Right atrium auricular region (tissue), 2 donors: ENCODE measurements at places on chromosomes 3 and 15. TPM values are rescaled to one million over a fixed set of nuclear protein-coding genes. Genes with fewer than 3 reads are reported as not detected.

SLC38A3 gene
- 7.9 TPM for total RNA-seq

DNA sequence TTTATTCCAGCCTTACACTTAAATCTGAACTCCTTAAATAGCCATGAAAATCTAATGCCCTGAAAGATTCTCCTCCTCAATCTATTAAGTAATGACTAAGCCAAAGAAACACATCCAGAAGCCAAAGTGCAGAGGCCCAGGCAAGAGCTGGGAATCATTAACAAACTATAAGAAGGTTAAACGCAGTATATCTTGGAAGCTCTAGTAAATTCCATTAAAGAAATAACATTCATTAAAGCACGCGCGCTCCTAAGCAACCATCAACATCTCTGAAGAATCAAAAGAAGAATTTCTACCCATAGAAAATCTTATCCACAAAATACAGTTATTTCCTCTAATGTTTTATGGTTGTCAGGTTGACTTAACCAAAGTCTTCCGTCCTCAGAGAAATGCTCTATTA, 29.5 kb downstream of the MB21D2 start:
- no peaks in the 10 kb centered on the region for H3K27me3 ChIP-seq
- DNase-seq: no peak
- no peaks in the 10 kb centered on the region for H3K4me1 ChIP-seq
- no peak overlapping the region for H3K4me3 ChIP-seq
- H3K36me3 ChIP-seq: no peaks in the 10 kb centered on the region
- no peak overlapping the region for H3K27ac ChIP-seq

CHL1 gene
- total RNA-seq: 66.4 TPM

SLCO3A1 gene
- 21.4 TPM for total RNA-seq

GRCh38 chr3:143203142-143203541, 83.6 kb downstream of the CHST2 start:
- no peak for DNase-seq
- no peak overlapping the region for H3K27ac ChIP-seq
- H3K36me3 ChIP-seq: no peaks in the 10 kb centered on the region
- no peaks in the 10 kb centered on the region for H3K27me3 ChIP-seq
- H3K4me1 ChIP-seq: no peaks in the 10 kb centered on the region

EAF1 gene
- 9.7 TPM for total RNA-seq

GRCh38 chr3:67335813-67336212, 318.6 kb downstream of the SUCLG2 start:
- no peak for DNase-seq
- H3K27me3 ChIP-seq: no peaks in the 10 kb centered on the region
- no peak overlapping the region for H3K27ac ChIP-seq
- no peak overlapping the region for H3K4me3 ChIP-seq
- no peaks in the 10 kb centered on the region for H3K36me3 ChIP-seq

DNA sequence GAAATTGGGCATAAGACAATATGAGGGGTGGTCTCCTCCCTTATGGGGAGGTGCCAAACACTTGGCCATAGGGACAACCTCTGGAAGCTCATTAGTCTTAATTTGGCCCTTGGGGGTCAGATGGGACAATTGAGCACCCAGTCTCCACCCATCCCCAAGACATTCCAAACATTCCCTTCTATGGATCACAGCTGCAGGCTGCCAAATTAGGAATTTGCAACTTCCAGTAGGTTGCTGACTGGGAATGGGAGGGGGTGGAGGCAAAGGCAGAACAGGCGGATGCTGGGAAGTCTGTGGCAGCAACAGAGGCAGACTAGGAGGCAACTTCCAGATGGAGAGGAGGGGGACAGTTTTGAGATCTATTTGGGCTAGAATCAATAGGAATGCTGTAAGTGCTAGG, 1.4 kb upstream of the PDHB start:
- H3K36me3 ChIP-seq: peaks cover 19% of the 10 kb centered on the region
- no peak overlapping the region for H3K4me3 ChIP-seq
- H3K27ac ChIP-seq: peak overlapping the region; percentile 94
- DNase-seq: no peak
- H3K4me1 ChIP-seq: peaks cover 34% of the 10 kb centered on the region
- no peaks in the 10 kb centered on the region for H3K27me3 ChIP-seq

DLEC1 gene
- 0.22 TPM for total RNA-seq

GRCh38 chr3:188256758-188257157, 102.8 kb downstream of the LPP start:
- H3K36me3 ChIP-seq: peaks cover 12% of the 10 kb centered on the region
- H3K27ac ChIP-seq: peak overlapping the region; percentile 87
- H3K4me3 ChIP-seq: no peak overlapping the region
- no peak for DNase-seq
- no peaks in the 10 kb centered on the region for H3K27me3 ChIP-seq

DNA sequence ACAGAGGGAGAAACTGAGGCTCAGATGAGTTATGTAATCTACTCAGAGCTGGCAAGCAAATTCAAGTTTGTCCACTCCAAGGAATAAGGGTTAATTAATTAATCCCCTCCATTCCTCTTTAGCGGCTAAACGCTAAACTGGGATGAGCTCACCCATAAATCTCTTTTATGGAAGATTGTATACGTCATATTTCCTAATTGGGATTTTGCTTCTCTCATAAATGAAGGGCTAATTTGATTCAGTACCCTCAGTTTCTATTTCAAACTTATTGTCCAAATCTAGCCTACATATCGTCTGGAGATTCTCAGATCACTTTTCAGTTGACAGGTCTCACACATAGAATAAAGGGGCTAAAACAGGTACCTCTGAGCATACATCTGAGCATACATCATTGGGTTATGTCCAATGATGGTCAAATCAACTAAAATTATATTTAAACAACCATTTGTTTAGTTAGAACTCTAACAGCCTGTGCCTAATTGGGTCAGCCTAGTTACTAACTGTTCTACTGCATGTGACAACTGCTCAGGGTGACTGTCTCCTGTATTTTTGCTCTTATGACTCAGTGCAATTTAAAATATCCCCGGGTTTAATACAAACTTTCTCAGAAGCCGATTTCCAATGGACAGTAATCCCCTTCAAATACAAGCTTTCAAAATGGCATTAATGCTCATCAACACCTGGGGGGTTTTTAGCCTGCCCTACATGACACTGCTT, 57.6 kb upstream of the PLXND1 start:
- DNase-seq: no peak
- peaks cover 31% of the 10 kb centered on the region for H3K4me1 ChIP-seq
- peak overlapping the region; percentile 73 for H3K27ac ChIP-seq
- no peak overlapping the region for H3K4me3 ChIP-seq
- H3K27me3 ChIP-seq: no peaks in the 10 kb centered on the region

BCHE gene
- 13.5 TPM for total RNA-seq

- H3K4me3 ChIP-seq: peak overlapping the region; percentile 3
- H3K4me1 ChIP-seq: peaks cover 54% of the 10 kb centered on the region
Observed at GRCh38 chr3:11288786-11289637, 16.8 kb downstream of the ATG7 start.

GRCh38 chr15:91468871-91469580, 369.0 kb downstream of the SV2B start:
- no peaks in the 10 kb centered on the region for H3K4me1 ChIP-seq
- no peak for DNase-seq
- H3K4me3 ChIP-seq: no peak overlapping the region
- no peaks in the 10 kb centered on the region for H3K36me3 ChIP-seq

DNA sequence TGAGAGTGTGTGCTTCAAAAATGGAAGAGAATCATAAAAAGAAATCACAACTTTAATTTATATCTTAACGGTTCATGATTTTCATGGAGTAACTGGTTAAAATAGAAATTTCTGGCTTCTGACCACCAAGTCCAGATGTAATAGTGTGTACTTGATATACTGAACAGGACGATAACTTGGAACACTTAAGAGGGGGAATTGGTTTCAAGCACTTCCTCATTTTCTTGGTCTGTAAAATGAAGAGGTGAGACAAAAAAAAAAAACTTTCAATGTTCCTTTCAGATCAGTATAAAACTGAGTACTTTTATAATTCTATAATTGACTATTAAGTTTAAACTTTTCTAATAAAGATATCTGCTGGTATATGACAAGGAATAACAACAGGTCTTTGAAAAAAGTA, 64.0 kb upstream of the TRA2B start:
- no peak overlapping the region for H3K4me3 ChIP-seq
- DNase-seq: no peak
- no peaks in the 10 kb centered on the region for H3K27me3 ChIP-seq
- no peaks in the 10 kb centered on the region for H3K36me3 ChIP-seq
- no peaks in the 10 kb centered on the region for H3K4me1 ChIP-seq

GRCh38 chr15:57570340-57570739, 21.4 kb upstream of the MYZAP start:
- H3K27me3 ChIP-seq: no peaks in the 10 kb centered on the region
- H3K4me1 ChIP-seq: no peaks in the 10 kb centered on the region
- H3K4me3 ChIP-seq: no peak overlapping the region
- no peak for DNase-seq
- no peak overlapping the region for H3K27ac ChIP-seq

DNA sequence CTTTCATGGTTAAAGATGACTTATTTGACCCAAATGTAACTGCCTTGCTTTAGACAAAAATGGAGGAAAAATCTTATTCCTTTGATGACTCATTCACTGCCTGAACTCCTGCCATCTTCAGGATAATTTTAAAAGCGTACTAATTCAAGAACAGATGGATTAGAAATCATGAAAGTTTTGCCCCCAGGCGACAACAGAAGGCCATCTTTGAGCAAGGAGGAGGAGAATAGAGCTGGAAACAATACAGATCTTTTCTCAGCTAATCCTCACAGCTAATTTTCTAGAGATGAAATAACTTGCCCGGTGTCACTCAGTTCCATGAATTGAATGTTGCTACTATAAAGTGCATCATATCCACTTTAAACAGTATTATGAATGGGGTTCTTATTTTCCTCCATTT, 324.7 kb upstream of the RARB start:
- no peak for DNase-seq
- H3K36me3 ChIP-seq: no peaks in the 10 kb centered on the region
- H3K27me3 ChIP-seq: no peaks in the 10 kb centered on the region
- no peaks in the 10 kb centered on the region for H3K4me1 ChIP-seq
- no peak overlapping the region for H3K4me3 ChIP-seq

DNA sequence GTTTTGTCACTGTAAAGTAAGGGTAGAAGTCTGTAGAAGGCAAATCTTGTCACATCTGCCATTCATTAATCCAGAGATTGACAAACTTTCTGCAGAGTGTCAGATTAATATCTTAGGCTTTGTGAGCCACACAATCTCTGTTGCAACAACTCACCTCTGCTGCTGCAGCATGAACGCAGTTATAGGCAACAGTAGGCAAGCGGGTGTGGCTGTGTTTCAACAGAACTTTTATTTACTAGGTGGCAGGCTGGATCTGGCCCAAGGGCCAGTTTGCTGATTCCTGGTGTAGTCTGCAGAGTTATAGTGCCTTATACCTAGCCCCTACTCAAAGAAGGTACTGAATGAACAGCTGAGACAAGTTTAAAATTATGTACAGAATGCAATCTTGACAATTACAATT, 396.7 kb downstream of the FOXP1 start:
- no peak overlapping the region for H3K4me3 ChIP-seq
- no peaks in the 10 kb centered on the region for H3K36me3 ChIP-seq
- no peaks in the 10 kb centered on the region for H3K27me3 ChIP-seq
- H3K27ac ChIP-seq: no peak overlapping the region
- DNase-seq: no peak

DNA sequence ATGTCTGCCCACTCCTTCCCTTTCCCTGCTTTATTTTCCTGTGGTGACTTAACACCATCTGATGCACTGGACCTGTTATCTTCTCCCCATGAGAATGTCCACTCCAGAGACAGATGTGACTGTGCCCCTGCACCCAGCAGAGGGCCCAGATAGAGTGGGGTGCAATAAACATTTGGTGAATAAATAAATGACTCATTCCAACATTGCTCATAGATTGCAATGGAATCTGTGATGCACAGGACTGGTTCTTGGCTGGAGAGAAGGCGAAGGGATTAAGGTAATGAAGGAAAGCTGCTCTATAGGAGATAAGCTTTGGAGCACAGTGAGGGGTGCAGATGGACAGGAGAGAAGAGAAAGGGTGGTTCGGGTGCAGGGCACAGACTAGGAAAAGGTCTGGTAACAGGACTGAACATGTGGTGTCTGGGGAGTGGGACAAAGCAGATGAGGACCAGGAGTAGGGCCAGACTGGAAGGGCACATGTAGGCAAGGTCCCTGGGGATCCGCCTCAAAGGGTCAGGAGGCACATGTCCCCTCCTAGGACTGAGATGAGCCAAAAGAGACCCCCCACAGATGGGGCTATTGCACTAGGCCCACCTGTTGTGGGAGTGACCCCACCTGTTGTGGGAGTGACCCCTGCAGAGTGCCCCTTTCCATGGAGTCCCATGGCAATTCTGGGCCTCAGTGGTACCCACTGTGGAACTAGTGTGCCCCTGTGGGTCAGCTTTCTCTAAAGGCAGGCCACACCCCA, 17.5 kb upstream of the POC1A start:
- DNase-seq: no peak
- H3K4me3 ChIP-seq: no peak overlapping the region
- no peaks in the 10 kb centered on the region for H3K36me3 ChIP-seq

DNA sequence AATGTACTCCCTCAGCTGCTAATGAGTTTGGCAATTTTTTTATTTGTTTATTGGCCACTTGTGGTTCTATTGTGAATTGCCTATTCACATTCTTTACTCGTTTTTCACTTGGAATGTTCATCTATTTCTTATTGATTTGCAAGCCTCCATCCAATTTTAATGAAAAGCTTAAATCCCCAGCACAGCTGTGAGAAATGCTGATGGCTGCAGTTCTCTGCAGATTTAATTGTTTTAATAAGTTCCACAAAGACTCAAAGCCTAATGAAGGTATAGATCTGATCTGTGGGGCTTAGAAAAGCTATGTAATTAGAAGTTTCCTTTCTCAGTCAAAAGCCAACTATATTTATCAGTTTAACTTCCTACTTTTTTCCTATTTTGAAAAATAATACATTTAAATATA, 41.5 kb downstream of the LYZL4 start:
- H3K4me1 ChIP-seq: peaks cover 15% of the 10 kb centered on the region
- H3K36me3 ChIP-seq: no peaks in the 10 kb centered on the region
- no peaks in the 10 kb centered on the region for H3K27me3 ChIP-seq
- H3K27ac ChIP-seq: no peak overlapping the region
- no peak for DNase-seq
- H3K4me3 ChIP-seq: no peak overlapping the region

EPHA6 gene
- total RNA-seq: 0.22 TPM

- H3K4me1 ChIP-seq: no peaks in the 10 kb centered on the region
- no peak overlapping the region for H3K27ac ChIP-seq
- H3K27me3 ChIP-seq: no peaks in the 10 kb centered on the region
- H3K4me3 ChIP-seq: no peak overlapping the region
Observed at GRCh38 chr3:53689681-53690080, 156.5 kb downstream of the CHDH start.

- no peaks in the 10 kb centered on the region for H3K36me3 ChIP-seq
- no peak overlapping the region for H3K4me3 ChIP-seq
- H3K4me1 ChIP-seq: peaks cover 6% of the 10 kb centered on the region
- no peak for DNase-seq
Observed at GRCh38 chr3:69143612-69144011, 21.2 kb upstream of the LMOD3 start.
